ENCODE measurements at places on chromosomes 11 and 22.

GRCh38 chr22:43845981-43846380 lies 16.3 kb downstream of the SULT4A1 start:
- no peak for DNase-seq

DNA sequence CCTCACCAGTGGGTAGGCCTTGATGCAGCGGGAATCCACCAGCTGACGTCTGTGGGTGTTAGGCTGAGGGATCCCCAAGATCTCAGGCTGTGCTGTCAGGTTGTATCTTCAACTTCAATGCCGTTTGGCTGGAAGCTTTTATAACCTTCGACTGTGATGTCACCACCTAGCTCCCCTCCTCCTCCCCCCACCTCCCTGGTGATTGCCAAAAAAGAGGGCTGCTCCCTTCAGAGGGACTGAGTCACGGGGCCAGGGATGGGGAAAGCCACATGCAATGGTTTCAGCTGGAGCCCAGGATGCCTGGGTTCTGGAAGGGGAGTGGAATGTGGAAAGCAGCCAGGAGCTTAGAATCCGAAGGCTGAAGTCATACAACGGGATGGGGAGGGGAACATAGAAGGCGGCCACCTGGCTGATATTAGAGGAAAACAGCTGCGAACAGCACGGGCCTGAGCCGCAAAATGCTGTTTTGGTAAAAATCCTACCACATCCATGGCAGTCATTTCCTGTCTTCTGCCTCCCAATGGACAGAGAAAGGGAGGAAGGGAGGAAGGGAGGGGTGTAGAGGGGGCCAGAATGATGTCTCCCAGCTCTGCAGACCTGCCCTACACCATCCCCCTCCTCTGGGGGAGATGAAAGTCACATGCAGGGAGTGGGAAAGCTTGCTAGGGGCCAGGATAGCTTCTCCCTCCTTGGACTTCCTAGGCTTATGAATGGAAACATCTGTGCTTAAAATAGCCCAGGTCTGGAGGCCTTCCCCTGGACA lies at the start of gene LRRN4CL:
Gene LRRN4CL (minus strand): TSS at position 110 of the 763 bp plus-strand sequence. CDS start 1,022 bp downstream, outside the sequence.
- no peak for DNase-seq

DNA sequence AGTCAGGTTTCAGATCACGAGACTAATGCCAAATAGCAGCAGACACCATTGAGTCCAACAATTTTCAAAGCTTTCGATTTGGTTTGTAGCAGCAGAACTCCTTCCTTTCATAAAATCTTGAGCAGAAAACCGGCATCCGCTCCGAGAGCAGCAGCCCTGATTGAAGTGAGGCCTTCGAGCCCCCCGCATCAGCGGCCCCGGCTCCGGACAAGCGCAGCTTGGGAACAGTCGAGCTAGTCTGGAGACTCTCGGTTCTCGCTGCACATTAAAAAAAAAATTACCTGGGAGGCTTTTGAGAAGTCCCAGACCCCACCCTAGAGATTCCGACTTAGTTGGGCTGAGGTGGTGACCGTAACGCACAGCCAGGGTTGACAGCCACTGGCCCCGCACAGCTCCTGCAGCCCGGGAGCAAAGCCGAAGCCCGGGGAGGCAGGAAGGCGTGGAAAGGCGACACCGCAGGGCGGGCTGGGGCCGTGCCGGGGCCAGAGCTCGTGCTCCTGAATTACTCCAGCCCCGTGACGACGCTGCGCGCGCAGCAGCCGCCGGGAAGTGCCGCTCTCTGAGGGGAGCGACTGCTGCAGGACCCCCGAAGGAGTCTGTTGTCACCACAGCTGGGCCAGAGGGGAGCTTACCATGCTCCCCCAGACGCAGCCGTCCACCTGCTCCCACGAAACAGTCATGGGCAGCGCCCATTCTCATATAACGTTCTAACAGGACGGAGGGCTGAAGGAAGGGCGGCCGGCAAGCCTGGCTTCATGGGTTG lies 57.8 kb downstream of the SPATA19 start:
- DNase-seq, result no peak

GRCh38 chr11:36002196-36002595 lies 58.3 kb downstream of the LDLRAD3 start:
- DNase-seq, result no peak

Measured in iPS DF 19.7 (cell line).